Choroid plexus epithelial cell (primary cell): ENCODE measurements at places on chromosomes 4 and X.

DNA sequence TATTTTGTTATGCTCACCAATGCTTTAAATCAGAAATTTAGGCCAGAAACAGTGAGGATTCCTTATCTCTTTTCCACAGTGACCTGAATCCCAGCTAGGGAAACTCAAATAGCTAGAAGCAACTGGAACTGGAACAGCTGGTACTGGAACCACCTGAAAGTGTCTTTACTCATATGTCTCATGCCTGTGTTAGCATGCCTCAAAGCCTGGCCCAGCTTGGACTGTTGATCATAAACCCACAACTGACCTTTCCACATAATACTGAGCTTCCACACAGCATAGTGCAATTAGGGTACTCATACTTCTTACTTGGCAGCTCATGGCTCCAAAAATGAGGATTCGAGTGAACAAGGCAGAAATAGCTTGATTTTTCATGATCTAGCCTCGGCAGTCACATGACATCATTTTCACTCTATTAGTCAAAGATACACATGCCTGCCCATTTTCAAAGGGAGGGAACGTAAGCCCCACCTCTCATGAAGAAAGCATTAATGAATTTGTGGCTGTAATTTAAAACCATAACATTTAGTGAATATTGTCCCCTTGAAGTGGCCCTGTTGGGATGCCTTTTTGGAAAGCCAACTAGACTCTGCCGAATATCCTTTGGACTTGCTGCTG lies 80.8 kb upstream of the ACSL1 start:
- no peak for DNase-seq

- no peak for DNase-seq
Measured at GRCh38 chr4:5712931-5713330, 1.9 kb downstream of the EVC start.

GRCh38 chrX:145821898-145822571 lies 4.4 kb downstream of the SLITRK2 start:
- no peak for DNase-seq

DNA sequence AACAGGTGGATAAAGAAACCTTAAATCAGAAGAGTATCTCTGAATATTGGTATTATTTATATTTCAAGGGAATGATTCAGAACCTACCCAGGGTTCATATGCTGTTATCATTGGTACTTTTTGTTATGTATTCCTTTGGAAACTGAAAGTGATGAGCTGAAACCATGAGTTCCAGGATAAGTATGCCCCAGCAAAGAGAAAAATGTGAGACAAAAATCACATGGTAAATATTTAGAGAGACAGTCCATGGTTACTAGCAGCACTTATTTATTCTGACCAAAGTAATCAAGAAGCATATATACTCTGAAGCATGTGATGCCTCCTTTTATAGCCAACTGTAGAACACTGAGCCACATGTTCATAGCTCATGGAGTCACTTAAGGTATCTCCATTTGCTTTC lies 277.7 kb downstream of the ARAP2 start:
- DNase-seq = no peak

- no peak for DNase-seq
Measured at GRCh38 chr4:154455111-154455510, 36.5 kb downstream of the DCHS2 start.

DNA sequence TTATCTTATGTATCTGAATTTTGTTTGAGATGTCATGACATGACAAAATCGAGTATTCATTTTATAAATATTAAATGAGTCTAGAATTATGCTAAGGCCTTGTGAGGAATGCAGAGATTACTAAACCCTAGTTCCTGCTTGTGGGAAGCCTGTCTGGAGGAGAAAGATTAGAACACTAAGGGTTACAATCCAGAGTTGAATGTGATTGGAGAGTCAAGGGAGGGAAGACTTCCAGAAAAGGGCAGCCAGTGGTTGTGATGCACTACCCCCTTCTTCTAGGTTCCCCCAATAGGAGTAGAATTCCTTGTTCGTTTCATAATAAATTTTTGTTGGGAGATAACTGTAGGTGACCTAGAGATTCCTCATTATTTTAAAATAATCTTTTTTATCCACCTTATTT lies 141.1 kb downstream of the AFF1 start:
- DNase-seq = no peak

GRCh38 chr4:52750213-52750612 lies 1.0 kb downstream of the ERVMER34-1 start:
- DNase-seq = no peak

- DNase-seq = peak; percentile 72
Measured at GRCh38 chr4:28772066-28772465, 1911.4 kb downstream of the STIM2 start.

DNA sequence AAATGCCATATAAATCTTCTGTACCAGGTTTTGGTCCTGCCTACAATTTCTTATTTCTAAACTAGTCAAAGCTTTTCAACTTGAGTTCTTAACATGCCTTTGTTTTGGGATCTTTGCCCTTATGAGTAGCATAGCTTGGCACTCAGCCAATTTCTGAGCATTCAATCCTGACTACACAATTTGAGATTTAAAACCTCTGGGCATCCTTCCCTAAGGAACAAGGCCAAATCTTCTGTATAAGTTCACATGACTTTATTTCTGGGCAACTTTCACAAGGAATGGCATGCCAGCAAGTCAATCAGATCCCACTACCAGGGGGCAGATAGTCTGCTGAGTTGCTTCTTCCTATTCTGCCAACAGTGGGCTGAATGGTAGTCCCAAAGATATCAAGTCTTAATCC lies 254.2 kb downstream of the ADAMTS3 start:
- peak; percentile 86 for DNase-seq

DNA sequence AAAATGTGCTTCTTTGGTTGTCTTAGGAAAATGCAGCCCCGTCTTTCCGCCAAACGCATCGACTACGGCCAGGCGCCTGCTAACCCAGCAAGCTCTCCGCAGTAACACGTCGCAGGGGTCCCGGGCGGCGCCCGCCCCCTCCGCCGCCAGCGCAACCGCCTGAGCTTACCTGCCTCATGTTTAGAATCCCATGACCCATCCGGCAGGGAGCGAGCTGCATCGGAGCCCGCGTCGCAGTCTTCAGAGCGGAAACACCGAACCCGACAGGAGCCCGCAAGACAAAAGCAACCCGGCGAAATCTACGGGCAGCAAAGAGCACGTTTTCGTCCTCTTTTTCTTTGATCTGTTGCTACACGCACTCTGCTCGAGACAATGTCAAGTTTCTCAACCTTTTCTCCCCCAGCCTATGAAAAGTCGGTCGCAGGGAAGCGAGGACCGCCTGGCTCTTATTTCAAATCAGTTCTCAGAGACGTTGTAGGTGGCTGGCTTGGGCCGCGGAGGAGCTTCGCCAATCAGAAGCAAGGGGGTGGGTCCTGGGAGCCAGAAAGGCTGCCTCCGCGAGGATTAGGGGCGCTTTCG lies at the start of gene MID1:
MID1 (minus strand) TSS at position 465 of the 579 bp plus-strand sequence. CDS start 53,038 bp downstream, outside the sequence.
- DNase-seq = peak; percentile 87

DNA sequence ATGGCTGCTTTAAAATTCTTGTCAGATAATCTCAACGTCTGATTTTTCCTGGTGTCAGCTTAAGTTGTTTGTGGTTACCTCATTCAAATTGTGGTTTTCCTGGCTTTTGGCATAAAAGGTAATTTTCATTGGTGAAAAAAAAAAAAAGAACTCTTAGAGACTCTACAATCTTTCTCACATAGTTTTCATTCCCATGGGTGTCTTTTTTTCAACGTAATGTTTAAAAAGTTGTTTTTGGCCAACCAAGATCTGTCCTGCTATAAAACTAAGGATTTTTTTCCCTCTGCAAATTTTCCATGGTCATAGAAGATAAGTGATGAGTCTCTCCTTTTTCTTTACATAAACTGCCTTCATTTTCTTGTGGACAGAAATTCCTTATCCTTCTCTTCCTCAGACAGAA lies 28.9 kb upstream of the RPS6KA6 start:
- DNase-seq = no peak
